Activated T-helper 1 cell treated with anti-CD3 and anti-CD28 coated beads, Interleukin-2, amount 50 U/mL, for 16 hours (primary cell): ENCODE measurements at places on chromosomes 7 and 10.

- DNase-seq, result no peak
Observed at GRCh38 chr10:30903397-30904138, 128.1 kb downstream of the ZNF438 start.

DNA sequence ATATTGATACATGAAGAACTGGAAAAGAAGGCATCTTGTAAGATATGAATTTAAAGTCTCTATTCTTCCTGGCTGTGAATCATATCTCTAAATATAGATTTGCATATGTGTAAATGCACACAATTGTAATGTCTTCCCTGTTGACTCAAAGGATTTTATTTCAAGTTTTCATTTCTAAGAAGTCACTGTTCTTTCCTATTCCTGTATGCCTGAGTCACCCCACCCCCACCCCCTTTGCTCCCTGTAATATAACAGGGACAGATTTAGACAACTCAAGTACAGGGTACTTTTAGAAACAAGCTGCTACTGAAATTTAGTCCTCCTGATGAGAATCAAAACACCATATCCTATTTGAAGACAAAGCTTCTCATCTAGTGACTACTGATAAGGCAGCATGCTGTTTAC, 43.0 kb upstream of the HECTD2 start:
- DNase-seq, result no peak

DNA sequence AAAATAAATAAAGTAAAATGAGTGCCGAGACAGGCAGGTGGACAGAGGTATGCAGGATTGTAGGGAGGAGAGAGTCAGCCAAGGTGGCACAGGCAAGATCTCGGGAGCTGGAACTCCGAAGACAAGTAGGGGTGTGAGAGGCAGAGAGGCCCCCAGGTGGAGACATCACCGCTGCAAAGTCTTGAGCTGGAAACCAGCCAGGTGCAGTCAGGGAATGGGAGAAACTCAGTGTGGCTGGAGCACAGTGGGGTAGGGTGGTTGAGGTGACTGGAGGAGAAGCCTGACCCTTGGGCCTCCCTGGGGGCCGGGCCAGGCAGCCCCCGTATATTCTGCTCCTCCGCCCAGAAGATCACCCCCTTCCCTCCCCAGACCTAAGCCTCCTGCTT, 4.2 kb downstream of the EPHB4 start:
- no peak for DNase-seq

DNA sequence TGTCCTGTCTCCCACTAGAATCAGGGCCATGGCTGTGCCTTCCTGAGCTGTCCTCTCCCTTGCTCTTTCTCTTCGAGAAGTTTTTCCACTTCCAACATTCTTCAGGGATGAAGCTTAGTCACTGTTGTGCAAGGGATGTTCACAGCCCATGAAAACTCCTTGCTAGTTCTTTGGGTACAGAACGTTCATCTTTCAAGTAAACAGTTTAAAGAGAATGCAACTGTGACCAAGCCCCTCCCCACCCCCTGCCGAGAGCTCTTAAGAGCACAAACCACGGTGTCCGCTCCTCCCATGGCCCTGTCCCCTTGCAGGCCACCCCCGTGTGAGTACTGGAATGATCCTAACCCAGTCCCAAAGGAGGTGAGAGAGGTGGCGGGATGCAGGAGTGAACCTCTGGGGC, 161.1 kb upstream of the RHEB start:
- DNase-seq, result no peak

DNA sequence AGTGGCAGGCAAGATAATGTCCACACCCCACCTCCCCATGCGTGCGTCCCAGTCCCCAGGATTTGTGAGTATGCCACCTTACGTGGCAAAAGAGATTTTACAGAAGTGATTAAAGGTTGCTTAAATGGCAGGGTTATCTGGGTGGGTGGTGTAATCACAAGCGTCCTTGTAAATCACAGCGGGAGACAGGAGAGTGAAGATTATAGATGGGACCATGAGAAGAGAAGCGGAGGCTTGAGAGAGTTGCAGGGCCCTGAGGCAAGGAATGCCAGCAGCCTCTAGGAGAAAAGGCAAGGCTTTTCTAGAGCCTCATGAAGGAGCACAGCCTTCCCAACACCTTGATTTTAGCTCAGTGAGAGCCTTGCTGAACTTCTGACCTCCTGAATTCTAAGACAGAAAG, 10.2 kb downstream of the ZRANB1 start:
- DNase-seq, result no peak

DNA sequence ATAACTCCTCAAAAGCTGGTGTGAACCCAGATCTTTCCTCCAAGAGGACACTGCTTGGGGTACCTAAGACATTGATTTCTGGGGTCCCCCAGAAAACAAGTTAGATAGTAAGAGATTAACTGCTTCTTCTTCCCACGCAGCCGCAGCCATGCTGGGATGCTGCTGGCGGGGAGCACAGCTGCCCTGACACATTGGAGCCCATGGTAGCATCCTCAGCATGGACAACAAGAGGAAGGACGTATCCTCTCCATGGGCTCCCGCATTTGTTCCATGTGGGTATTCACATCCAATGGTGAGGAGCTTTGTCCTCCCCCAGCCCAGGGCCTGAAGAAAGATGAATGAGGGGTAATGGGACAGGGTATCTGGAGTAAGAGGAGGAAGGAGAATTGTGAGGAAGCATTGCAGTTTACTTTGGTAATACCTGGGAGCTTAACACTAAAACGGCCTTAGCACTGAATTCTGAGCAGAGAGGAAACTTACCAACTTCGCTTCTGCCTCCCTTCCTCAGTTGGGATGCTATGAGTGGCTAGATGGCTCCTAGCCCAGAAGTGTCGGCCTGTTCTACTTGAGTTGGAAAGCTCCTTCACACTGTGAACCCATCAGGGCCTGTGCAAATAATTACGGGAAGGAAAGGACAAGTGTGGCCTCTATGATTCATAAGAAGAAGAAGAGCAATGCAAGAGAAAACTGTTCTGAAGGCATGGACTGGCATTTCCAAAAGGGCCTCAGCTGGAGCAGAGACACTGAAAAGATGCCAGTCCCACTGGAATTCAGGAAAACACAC, 43.9 kb downstream of the C10orf120 start:
- no peak for DNase-seq

DNA sequence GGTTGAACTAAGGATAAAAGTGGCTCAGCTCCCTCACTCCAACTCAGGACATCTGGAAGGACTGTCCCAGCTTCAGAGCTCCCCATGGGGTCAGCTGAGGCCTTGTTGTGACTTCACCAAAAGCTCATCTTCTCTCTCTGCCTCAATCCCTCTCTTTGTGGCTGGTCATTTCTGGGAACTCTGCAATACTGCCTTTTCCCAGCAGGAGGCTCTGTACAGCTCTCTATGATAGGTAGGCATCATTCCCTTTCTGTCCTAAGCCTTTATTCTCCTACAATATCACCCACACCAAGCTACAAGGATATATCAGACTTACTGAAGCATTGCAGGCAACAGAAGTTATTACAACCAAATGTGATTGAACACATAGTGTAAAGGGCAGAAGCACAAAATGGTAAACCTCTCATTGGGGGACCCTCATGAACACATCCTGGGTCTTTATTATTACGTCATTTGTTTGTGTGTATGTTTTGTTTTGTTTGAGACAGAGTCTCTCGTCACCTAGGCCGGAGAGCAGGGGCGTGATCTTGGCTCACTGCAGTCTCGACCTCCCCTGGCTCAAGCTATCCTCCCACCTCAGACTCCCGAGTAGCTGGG, 36.7 kb upstream of the PRPS1L1 start:
- no peak for DNase-seq

DNA sequence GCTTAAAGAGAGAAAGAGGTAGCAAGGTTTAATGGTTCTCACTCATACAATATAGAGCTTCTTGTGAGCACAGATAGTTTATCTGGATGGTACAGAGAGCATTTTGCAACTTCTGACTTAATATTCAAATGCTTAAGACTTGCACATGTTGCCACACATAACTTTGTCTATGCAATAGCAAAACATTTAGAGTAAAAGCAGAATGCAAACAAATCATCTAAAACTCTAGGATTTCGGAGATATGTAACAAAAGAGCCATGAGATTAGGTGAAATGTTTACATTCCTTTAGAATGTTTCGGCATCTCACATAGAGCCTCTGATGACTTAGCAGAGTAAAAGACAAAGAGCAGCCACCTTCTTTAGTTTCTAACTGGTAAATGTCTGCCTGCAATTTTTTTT, 717.1 kb upstream of the LRRN3 start:
- DNase-seq, result no peak

DNA sequence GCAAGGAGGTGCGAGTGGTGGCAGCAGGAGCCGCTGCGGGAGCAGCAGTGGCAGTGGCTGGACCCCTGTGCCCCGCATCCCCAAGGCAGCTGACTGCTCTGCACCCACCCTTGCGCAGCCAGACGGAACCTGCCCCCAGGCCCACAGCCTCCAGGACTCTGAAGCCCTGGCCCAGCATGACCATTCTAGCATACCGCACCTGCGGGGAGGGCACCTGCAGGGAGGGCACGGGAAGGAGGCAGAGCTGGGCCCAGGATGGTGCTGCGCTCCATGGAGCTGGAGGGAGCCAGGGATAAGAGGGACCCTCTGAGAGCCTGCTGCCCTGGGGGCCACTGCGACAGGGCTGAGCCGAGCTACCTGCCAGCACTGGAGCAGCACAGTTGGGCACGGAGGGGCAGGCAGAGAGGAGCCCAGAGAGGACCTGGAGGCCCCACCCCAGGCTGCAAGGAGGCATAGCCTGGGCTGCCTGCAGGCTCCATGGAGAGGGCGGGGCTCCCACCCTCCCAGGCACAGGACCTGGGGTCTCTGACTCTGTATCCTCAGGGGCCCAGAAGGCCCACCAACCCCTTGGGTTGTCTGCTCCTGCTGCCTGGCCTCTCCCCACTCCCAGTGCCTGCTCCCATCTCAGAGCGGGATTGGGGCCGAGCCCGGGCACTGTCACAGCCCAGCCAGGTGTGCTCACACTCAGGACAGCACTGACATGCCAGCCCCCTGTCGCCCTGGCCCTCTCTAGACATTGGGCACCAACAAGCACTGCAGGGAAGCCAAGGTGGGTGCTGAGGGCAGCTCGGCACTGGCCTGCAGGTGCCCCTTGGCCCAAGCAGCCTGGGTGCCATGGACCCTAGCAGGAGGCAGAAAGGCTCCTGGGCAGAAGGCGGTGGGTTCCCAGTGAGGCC, 87.6 kb downstream of the HTR7 start:
- no peak for DNase-seq

- DNase-seq, result no peak
Observed at GRCh38 chr7:80008039-80008438, 126.6 kb upstream of the GNAI1 start.

- DNase-seq, result no peak
Observed at GRCh38 chr10:122113945-122114747, 125.2 kb downstream of the TACC2 start.

DNA sequence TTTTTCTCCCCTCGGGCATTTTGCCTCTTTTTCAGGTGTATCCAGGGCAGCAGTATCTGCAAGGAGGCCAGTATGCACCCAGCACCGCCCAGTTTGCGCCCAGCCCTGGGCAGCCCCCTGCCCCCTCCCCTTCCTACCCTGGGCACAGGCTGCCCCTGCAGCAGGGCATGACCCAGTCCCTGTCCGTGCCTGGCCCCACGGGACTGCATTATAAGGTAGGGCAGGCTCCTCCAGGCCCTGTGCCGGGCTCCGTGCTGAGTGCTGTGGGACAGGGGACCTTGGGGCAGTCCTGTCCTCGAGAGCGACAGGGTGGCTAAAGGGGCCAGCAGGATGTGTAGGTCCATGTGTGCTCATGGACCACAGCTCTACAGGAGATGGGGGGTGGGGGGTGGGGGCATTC, 10.6 kb downstream of the ZMIZ2 start:
- DNase-seq, result no peak

- no peak for DNase-seq
Observed at GRCh38 chr7:102916426-102916825, 3.6 kb downstream of the LRRC17 start.

- peak; percentile 34 for DNase-seq
Observed at GRCh38 chr7:87416682-87417587, 58.5 kb downstream of the ABCB4 start.

- no peak for DNase-seq
Observed at GRCh38 chr7:105157278-105157677, 143.3 kb downstream of the KMT2E start.

GRCh38 chr7:42479816-42480633, 243.0 kb upstream of the GLI3 start:
- no peak for DNase-seq

GRCh38 chr7:130932088-130932487, 198.1 kb upstream of the KLF14 start:
- DNase-seq, result no peak

DNA sequence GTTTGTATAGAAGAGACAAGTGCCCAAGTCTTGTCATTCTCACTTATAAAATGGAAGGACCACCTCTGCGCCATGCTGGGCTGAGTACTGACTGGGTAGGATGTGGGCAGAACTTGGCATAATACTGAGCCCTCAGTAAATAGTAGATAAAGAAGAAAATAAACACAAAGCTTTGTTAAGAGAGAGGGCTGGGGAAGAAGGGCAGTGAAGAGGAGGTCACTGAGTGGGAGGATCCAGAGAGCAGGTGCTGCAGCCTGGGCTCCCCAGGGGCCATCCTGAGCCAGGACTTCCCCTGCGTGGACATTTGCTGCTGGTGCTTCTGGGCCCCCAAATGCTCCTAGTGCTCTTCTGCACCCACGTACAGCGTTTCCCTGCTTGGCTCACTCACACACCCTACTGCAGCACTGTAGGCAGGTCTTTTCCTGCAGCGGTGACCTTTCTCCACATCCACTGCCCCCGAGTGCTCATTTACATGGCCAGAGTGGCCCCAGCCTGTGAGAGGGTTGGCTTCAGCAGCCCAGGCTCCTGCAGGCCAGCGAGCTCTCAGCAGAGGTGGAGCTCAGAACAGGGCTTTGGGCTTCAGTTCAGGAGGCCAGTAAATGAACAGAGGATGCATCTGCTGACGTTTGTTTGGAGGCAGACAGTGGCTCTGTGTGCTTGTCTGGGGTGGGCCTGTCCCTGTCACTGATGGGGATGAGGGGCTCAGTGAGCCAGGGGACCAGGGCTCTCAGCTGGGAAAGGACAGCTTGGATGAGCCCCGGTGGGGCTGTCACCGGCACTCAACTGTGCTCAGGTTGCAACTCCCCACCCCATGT, 164.6 kb downstream of the ADARB2 start:
- no peak for DNase-seq

DNA sequence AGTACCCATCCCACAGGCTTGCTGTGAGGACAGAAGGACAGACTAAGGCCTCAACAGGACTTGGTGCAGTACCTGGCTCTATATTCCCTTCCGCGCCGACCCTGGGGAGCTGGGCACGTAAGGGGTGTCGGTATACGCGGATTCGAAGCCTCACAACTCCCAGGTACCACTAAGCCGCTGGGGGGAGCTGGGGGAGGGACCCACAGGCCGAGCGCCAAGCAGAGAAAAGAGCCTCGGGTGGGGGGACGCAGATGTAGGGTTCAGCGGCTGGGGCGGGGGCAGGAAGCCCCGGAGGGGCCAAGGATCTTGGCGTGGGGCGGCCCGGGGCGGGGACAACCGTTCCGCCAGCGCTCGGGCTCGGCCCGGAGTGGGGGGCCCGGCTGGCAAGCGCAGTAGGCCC, 126.4 kb upstream of the ZNF746 start:
- peak; percentile 24 for DNase-seq

- no peak for DNase-seq
Observed at GRCh38 chr7:119724041-119724792, 548.8 kb upstream of the KCND2 start.

GRCh38 chr7:157622000-157622399, 285.2 kb downstream of the DNAJB6 start:
- no peak for DNase-seq

- no peak for DNase-seq
Observed at GRCh38 chr7:3245077-3245476, 56.0 kb upstream of the SDK1 start.
